Activated CD4-positive, alpha-beta T cell treated with anti-CD3 and anti-CD28 coated beads, Interleukin-2, amount 10 ng/mL, durations not matched to agents 24 days and 14 days (primary cell): ENCODE measurements at places on chromosomes 3 and 15.

DNA sequence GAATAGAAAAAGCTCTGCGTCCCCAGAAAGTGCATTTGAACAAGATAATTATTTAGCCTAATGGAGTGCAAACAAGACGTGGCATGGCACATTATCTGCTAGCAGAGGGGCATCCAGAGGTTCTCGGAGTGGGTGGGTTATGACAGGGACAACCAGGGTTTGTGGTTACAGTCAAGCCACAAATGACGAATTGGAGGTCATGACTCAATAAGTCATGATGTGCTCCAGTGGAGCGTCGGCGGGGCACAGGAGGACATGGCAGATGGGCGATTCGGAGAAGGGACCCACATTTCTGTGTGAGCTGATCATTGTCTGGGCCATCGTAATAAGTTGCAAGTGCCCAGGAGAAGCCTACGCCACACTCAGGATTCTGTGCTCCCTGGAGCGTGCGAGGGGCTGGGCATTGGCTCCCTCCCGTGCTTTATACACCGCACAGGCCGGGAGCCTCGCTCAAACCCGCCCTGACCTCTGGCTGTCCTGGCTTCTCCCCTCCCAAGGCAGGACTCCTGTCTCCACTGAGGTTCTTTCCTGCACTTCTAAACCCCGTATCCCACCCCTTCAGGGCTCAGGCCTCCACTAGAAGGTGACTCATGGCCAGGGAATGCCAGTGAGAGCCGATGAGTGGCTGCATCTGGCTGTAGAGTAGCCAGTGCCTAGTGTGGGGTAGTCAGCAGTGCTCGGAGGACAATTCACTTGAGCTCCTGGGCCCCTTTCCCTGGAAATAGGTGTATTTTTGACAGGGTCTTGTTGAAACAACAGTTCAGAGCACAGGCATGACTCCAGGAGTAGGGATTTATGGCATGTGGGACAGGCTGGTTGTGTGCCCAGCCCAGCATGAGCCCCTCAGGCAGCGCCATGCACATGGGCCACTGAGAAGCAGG lies 67.4 kb downstream of the GRIP2 start:
- DNase-seq: no peak

- DNase-seq: peak; percentile 60
These were observed 684 bp downstream of the TNFAIP8L3 start for GRCh38 chr15:51093839-51094605.

DNA sequence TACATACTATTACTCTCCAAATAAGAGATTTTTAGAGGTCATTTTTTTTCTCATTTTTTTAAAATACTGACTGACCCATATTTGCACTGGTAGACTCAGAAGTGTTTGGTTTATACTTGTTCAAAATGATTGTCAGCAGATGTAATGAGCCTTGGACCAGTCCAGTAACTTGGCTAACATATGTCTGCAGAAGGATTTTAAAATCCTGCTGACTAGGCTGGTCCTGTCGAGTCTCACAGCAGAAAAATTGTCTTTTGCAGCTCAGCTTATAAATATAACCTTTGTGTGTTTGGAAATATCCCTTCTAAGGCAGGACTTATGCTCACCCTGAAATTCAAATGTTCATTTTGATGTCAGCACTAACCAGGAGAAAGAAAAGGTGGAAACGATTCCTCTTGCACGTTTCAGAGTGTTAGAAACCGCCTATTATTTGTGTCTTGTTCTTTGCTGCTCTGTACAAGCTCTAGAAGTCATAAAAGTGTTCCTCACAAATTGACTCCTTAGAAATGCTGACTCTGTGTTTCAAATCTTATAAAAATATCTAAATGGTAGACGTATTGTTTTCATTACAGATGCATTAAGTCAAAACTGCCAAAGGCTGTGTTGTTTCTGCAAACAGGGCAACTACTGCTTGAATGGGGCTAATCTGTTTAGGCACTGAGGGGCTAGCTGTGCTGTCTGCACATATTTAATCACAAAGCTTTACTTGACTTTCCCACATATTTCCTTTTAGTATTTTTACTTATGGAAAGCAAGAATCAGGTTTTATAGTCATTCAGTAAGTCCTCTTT lies 95.3 kb downstream of the CHL1 start:
- no peak for DNase-seq

DNA sequence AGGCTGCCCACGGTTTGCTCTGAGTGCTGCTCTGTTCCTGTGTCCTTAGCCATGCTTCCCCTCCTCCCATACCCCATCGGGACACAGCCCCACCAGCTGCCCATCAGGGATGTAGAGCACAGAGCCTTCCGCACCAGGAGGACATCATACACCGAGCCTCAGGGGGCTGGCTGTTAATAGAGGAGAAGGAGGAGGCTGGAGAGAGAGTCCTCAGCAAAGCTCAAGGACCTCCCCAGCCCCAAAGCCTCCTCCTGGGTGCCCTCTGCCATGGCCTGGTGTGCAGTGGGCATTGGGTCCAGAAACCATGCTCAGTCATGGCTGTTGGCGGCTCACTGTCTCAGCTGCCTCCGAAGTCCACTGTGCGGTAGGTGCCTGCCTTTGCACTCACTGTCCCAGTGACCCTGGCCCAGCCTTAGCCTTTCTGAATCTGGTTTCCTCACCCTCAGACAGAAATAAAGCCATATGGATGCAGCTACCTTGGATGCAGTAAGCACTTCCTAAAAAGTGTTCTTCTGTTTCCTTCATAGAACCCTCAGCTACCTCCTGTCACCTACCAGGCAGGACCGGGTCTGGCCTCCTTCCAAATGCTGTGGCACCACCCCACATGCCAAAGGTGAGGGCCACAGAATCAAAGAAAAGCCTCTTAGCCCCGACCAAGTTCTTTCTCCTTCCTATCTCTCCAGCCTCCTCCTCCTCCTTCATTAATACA lies 53.9 kb downstream of the ACAD9 start:
- no peak for DNase-seq

DNA sequence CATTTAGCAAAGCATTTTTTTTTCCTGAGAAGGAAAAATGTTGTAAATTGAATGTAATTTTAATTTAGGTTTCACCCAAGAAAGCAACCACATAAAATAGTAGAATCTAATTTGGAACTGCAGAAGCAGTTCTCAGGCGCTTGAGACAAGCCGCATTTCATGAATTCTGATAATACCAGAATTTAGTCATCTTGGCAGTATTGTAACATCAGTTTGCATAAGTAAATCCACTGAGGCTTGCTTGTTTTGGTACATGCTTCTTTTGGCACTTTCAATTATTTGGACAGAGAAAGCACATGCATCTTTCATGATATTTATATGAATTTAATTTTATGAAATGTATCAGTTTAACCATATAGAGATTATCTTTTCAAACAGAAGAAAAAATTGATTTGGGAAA lies 389.7 kb upstream of the ROBO1 start:
- DNase-seq: no peak

DNA sequence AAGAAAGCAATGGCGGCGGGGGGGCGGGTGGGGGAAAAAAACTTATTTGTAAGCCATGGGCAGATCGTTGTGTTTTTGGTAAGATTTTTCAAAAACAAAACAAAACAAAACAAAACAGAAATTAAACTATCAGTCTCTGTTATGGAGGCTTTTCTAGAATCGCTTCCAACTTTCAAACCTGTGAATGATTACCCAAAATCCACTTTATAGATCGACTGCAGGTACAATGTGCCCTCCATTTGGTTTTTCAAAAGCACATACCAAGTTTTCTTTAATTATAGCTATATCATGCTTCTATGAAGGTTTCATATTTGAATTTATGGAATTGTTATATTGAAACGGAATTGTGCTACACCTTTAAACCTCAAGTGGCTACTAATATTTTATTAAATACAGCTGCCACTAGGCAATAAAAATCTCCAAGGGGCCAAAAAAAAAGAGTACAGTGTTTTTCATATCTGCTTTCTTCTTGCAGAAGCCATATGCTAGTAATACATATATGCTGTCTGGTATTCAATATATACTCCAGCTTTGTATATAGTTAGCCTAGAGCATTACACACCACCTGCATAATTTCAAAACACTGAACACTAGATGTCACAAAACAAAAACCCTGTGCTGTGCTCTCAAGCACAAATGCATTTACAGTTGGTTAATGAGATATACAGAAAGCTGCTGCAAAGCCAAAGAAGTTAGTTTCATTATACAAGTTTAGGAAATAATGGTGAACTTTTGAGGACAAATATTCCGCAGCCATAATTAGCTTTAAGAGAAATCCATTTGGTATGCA lies 683.8 kb upstream of the NR2F2 start:
- no peak for DNase-seq

DNA sequence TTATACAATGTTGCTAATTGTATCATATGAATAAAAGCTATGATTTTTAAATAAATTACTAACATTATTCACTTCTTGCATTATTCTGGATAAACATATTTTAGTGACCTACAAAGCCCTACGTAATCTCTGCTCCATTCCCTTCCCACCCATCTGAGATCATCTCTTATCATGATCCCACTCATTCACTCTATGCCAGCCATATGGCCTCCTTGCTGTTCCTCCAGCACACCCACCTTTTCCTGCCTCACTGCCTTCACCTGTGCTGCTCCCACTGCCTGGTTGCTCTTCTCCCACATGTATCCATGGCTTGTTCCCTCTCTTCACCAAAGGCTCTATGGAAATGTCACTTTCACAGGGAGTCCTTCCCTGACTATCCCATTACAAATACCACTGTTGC lies 7.3 kb upstream of the USP8 start:
- DNase-seq: no peak

DNA sequence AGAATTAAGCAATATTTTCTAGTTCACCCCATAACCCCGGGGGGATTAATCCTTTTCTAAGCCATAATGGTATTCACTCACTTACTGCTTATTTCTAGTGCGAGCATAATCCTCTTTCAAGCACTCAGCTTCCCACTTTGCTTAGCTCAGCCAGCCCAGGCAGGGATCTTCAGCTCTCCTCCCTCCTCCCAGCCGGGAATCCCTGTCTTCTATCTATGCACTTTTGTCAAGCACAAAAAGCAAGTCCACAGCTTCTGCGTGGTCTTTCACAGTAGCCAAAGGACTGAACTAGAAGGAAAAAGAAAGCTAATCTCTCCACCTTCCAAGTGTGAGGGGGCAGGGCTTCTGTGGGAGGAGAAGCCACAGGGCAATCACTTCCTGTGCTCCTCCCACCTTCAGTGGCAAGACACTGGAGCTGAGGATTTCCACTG lies 62.8 kb downstream of the PEX5L start:
- peak; percentile 62 for DNase-seq

- peak; percentile 54 for DNase-seq
These were observed 36.2 kb downstream of the GAP43 start for GRCh38 chr3:115659253-115660220.

GRCh38 chr3:53493963-53494791 lies at the start of gene CACNA1D:
TSS of gene CACNA1D (plus strand) at chr3:53494611. CDS start at chr3:53495167, 556 bp downstream.
- DNase-seq: no peak

GRCh38 chr15:29544513-29545128 lies 275.0 kb upstream of the NSMCE3 start:
- DNase-seq: no peak

- DNase-seq: no peak
These were observed 17.9 kb upstream of the RTP2 start for GRCh38 chr3:187720337-187720670.

DNA sequence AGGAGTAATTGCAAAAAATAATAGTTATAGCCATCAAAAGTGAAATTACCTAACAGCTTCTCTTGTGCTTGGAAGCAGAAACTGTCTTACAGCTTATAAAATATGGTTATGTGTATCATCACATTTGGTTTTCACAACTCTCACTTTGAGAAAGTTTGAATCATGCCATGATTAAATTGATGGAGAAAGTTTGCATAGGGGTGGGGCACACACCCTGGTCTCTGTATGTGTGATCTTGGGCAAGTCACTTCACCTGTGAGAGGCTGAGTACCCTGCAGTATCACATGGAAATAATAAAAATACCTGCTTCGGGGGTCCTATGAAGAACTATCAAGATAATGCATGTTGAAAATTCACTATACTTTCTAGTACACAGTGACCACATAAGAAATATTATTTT lies 471.4 kb downstream of the RAP2B start:
- no peak for DNase-seq

DNA sequence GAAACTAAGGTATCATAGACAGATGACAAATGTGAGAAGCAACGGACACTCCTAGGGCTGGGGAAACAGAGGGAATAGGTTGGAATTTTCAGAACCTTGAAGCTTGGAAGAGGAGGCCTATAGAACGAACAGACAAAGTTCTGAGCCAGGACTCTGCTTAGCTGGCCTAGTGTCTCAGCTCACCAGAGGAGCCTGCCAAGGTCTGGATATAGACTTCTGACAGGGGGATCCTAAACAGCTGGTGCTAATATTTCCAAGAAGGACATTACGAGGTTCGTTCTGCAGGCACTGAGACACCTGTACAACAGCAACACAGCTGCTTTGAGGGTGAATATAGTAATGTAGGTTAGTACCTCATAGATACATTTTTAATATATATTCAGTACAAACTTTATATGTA lies 266.3 kb downstream of the CHL1 start:
- no peak for DNase-seq

GRCh38 chr3:38404286-38404685 lies 49.4 kb upstream of the ACVR2B start:
- peak; percentile 40 for DNase-seq

GRCh38 chr3:13463618-13464400 lies 16.3 kb upstream of the HDAC11 start:
- no peak for DNase-seq

DNA sequence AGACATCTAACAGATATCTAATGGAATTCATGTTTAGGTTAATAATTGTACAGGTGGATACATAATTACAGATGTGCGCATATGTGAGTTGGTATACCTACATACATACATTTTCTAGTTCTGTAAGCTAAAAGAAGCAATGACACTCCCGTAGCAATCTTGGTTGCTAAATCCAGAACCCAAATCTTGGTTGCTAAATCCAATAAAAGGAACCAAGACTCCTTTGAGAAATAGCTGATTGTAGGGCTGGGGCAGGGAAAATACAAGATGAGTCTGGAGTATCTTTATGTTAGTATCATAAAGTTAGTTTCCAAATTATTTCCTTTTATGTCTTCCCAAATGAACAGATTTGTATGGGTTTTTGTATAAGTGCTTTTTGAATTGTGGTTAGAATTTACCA lies 135.2 kb downstream of the TMCC1 start:
- DNase-seq: no peak

GRCh38 chr3:198107840-198108734 lies 148.1 kb downstream of the LMLN start:
- no peak for DNase-seq

- DNase-seq: no peak
These were observed 67.3 kb upstream of the RASGRF1 start for GRCh38 chr15:79157631-79158592.

DNA sequence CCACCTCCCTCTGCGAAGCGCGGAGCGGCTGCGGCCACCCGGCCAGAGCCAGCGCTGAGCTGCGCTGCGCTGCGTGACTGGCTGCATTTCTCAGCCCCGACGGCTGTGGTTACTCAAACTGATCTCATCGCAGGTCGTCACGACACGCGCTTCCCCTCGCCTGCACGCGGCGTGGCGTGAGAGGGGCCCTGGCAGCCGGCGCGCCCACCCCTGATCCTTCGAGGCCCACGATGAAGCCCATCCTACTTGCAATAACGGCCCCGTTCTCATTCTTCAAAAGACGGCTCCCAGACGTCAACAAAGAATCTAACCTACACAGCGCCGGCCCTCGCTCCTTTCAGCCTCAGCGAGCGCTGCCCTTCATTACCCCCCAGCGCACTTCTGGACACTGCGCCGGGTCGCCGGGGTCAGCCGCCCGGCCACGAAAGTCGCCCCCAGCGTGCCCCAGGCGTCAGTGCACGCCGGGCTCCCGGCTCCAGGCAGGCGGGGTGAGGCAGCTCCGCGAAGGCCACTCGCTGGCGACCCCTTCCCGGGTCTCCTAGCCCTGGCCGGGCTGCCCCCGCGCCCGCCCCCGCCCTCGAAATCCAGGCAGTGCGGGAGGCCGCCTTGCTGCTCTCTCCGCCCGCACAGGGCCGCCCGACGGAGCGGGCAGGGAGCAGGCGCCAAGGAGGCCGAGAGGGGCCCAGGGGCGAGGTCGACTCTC lies 9.9 kb upstream of the LEKR1 start:
- DNase-seq: peak; percentile 86
